ENCODE measurements at places on chromosomes 2 and 18. TPM values are rescaled to one million over a fixed set of nuclear protein-coding genes. Genes with fewer than 3 reads are reported as not detected.

DNA sequence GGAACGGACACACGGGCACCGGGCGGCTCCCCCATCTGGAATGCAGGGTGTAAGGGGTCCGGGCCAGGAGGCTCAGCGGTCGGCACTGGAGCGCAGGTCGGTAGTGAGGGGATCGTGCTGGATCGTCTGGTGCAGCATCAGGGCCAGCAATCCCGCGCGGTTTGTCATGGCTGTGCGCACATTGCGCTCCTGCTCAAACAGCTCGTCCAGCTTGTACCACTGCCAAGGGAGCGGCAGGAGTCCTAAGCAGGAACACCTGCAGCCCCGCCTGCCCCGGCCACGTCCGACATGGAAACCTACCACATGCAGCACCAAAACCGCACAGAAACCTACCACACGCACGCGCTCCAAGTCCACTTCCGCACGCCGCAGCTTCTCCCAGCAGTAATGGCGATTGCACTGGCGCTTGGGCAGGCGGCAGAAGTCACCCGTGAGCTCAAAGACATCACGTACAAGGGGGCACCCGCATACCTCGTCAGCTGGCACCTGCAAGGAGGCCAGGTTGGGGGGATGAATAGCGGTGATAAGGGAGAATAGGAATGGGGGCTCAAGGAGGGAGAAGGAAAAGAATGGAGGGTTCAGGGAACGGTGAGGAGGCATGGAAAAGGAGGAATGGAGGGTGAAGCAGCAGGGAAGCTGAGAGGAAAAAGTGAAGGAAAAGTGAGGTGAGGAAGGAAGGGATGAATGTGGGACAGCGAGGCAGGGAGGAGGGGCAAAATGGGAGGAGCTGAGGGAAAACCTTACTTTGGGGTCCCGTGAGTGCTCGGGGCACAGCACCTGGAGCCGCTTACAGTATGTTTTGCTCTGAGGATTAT, 1.4 kb upstream of the MBD1 start:
- peaks cover 24% of the 10 kb centered on the region for H3K4me1 ChIP-seq
- no peak overlapping the region for H3K27ac ChIP-seq
- peak overlapping the region; percentile 84 for H3K4me3 ChIP-seq

- DNase-seq, result no peak
- H3K4me1 ChIP-seq, result no peaks in the 10 kb centered on the region
- no peaks in the 10 kb centered on the region for H3K36me3 ChIP-seq
- no peak overlapping the region for H3K4me3 ChIP-seq
- H3K27me3 ChIP-seq, result no peaks in the 10 kb centered on the region
- no peak overlapping the region for H3K27ac ChIP-seq
Observed at GRCh38 chr18:22731398-22731797, 201.7 kb upstream of the RBBP8 start.

- DNase-seq, result no peak
- H3K4me1 ChIP-seq, result no peaks in the 10 kb centered on the region
- H3K4me3 ChIP-seq, result no peak overlapping the region
- H3K27ac ChIP-seq, result no peak overlapping the region
Observed at GRCh38 chr2:238710032-238710735, 137.7 kb upstream of the TWIST2 start.

DNA sequence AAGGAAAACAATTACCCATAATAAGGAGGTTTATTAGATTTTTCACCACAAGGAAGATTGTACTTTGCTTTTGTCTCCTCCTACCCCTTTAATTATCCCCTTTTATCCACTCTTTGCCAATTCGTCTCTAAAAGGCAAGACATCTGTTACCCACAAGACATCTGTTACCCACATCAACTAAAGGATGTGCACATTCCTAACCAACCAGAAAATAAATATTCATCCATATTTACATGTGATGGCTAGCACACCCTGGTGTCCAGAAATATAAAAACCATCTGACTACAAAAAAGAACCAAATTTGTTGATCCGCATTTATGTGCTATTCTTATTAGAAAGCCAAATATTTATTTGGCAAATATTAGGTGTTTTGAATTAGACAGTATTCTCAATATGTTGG, 35.7 kb downstream of the ACVR1C start:
- no peak overlapping the region for H3K4me3 ChIP-seq
- H3K27me3 ChIP-seq, result peaks cover 6% of the 10 kb centered on the region
- H3K36me3 ChIP-seq, result no peaks in the 10 kb centered on the region
- H3K27ac ChIP-seq, result no peak overlapping the region
- H3K4me1 ChIP-seq, result peaks cover 4% of the 10 kb centered on the region

DNA sequence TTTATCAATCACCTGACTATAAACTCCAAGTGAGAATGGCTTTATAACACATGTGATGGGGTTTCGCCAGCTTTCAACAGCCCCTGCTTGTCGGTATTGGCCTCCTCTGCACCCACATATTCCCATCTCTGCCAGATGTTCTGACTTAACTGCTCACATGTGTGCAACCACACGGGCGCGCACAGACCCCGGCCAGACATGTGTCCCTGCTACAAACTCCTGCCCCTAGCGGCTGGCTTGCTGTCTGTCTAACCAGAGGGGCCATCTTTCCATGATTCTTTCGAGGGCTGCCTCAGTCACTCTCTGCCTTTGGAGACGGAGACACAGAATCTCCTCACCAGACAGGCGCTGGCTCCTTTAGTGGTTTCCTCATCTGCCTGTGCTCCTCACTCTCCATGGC, 15.3 kb downstream of the STON1 start:
- no peaks in the 10 kb centered on the region for H3K36me3 ChIP-seq
- DNase-seq, result no peak
- H3K27ac ChIP-seq, result peak overlapping the region; percentile 67
- H3K4me1 ChIP-seq, result peaks cover 7% of the 10 kb centered on the region
- no peak overlapping the region for H3K4me3 ChIP-seq
- H3K27me3 ChIP-seq, result no peaks in the 10 kb centered on the region

DNA sequence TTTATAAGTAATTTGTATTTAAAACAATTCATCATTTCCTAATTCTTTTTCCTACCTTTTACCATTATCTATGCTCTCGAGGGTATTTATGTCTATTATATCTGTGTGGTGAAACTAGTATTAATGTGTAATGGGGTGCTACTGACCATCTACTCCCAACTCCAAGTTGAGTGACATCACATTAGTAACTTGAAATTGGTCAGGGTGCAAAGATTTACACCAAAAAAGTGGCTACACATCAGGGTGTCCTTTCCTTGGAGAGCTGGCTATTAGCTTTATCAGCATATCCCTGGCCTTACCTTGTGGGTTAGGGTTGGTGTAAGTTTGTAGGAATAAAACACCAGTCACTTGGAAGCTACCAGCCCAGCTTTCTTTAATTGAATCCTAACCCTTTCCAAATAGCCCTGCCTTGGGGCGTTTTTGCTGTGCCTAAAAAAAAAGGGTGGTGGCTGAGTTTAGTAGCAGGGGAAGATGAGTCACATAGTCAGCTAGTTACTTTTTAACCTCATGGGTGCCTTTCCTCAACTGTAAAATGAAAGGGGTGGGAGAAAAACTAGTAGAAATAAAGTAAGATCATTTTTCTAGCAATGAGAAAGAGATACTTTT, 14.0 kb downstream of the ANXA4 start:
- no peak overlapping the region for H3K4me3 ChIP-seq
- H3K27ac ChIP-seq, result peak overlapping the region; percentile 20
- peaks cover 63% of the 10 kb centered on the region for H3K4me1 ChIP-seq

DNA sequence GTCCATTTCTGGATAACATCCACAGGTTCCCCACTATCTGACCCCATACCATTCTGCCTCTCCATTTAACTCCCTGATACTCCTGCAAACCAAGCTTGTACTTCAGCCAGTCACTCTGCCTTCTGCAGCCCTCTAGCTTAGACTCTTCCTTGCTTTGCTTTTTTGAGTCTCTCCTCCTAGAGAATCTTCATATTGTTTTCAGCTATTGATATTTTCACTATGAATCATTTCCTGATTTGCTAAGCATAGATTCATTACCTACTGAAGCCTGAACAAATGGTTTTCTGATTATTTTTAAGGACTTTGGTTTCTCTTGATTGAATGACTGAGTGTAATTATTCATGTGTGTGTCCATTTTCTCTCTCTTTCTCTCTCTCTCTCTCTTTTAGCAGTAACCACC, 2102.3 kb upstream of the CELF4 start:
- no peaks in the 10 kb centered on the region for H3K27me3 ChIP-seq
- H3K4me3 ChIP-seq, result no peak overlapping the region
- H3K36me3 ChIP-seq, result no peaks in the 10 kb centered on the region
- no peaks in the 10 kb centered on the region for H3K4me1 ChIP-seq

- no peaks in the 10 kb centered on the region for H3K36me3 ChIP-seq
- H3K4me3 ChIP-seq, result no peak overlapping the region
- no peaks in the 10 kb centered on the region for H3K27me3 ChIP-seq
- peaks cover 14% of the 10 kb centered on the region for H3K4me1 ChIP-seq
Observed at GRCh38 chr2:119326938-119327337, 39.7 kb downstream of the C2orf76 start.

DNA sequence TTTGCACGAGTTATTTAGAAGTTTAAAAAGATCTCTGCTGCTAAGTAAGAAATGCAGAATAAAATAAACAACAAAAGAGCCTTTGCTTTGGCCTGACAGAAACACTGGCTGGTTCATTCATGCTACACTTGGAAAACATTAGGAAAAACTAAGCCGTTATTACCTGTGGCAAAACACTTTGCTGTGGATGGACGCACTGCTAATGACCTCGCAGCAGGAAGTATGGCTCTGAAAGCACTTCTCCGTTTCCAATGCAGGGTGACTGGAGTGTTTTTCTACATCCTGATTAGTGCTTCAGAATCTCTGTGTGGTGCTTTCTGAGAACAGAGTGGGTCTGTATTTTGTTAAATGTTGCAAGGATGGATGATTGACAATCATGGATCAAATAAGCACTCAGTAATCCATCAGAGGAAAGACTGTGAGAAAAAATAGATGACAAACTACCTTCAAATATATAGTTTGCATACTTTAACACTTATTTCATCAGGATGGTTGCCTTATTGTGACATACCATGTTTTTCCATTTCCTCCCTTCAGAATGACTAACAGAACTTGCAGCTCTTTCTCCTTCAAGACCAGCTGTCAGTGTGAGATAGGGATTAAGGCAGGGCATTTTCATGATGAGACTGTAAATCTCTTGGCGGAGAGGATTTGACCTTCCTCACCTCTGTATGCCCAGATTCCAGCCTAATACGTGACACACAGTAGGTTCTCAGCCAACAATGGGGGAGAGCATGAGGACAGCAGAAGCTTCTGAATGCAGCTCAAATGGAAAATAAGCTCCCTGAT, 38.0 kb downstream of the LINC00305 start:
- DNase-seq, result no peak
- H3K27ac ChIP-seq, result no peak overlapping the region
- H3K4me1 ChIP-seq, result no peaks in the 10 kb centered on the region
- no peaks in the 10 kb centered on the region for H3K36me3 ChIP-seq

DNA sequence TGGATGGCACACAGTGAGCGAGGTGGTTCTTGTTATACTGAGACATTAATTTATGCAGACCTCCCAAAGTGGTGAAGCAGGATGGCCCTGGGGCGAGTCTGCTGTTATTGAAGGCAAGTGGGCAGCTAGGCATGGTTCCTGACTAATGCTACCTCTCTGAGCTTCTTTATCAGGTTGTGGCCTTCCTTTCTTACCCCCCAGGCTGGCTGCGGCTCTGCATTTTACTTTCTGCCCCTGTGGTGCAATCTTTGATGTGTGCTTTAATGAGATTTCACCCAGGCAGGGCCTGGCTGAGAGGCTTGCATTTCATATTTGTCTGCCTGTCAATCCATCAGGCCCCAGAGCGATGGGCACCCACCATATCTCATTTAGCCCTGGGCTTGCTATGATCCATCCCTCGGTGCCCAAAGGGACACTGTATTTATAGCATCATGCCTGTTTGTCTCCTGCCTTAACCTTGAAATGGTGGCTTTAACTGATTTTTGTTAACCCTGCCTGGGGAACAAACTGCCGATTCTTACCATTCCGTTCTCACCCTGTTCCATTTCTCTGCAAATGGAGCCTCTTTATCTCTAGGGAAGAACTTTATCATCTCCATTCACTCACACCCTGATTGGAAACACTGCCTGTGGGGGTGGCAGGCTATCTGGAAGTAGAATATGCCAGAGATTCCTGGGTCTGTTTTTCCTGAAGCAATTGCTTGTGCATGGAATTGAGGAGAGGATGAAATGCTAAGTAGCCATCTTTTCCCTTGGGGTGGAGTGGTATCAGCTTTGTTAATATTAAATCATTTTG, 316.2 kb upstream of the THSD7B start:
- H3K27me3 ChIP-seq, result no peaks in the 10 kb centered on the region
- no peaks in the 10 kb centered on the region for H3K36me3 ChIP-seq
- no peak overlapping the region for H3K4me3 ChIP-seq
- H3K27ac ChIP-seq, result no peak overlapping the region

DNA sequence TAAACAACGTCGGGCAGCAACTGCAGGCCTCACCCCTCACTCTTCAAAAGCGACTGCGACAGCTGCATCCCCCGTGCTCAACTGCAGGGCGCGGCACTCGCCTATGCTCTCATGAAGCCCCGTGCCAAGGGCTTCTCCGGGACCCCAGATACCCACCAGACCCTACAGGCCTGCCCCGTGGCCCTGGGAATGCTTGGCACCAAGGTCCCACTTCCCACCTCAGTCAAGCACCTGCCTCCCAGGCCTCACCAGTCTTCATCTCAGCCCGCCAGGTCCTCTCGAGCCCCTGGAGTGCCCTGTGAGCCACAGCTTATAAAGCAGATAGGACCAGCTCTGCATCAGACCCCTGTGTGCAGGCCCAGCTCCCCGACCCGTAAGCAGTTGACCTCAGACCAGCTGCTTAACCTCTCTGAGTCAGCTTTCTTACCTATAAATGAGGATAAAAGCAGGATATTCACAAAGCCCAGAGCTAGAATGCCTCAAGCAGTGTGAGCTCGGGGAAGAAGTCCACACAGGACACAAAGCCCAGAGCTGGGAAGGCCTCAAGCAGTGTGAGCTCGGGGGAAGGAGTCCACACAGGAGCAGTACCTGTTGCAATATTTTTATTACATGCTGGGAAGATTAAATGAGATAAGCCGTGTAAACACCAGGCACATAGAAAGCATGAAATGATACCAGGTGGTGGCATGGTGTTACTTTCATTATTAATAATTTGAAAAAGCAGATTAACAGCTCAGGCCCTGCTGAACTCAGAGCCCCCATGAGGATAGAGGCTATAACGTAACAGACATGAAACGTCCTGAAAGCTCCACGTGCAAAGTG, 96.9 kb downstream of the HDAC4 start:
- H3K27me3 ChIP-seq, result no peaks in the 10 kb centered on the region
- no peaks in the 10 kb centered on the region for H3K36me3 ChIP-seq
- peak overlapping the region; percentile 63 for H3K27ac ChIP-seq
- no peak for DNase-seq
- peaks cover 94% of the 10 kb centered on the region for H3K4me1 ChIP-seq
- H3K4me3 ChIP-seq, result no peak overlapping the region

GRCh38 chr2:179460181-179460929, 195.7 kb upstream of the SESTD1 start:
- no peak overlapping the region for H3K27ac ChIP-seq
- H3K4me3 ChIP-seq, result no peak overlapping the region
- peak; percentile 41 for DNase-seq
- no peaks in the 10 kb centered on the region for H3K27me3 ChIP-seq
- no peaks in the 10 kb centered on the region for H3K36me3 ChIP-seq

Gene NXPH2
- not detected for total RNA-seq

Gene EMILIN1
- 208 TPM for total RNA-seq

Gene SEMA4F
- total RNA-seq, result 65.3 TPM

Gene ILKAP
- 33.6 TPM for total RNA-seq

Gene CTDSP1
- 188 TPM for total RNA-seq
